ENCODE measurements at places on chromosomes 12 and 14.
A peak's percentile ranks its signal among the peaks of the same experiment; 100 is the strongest.

DNA sequence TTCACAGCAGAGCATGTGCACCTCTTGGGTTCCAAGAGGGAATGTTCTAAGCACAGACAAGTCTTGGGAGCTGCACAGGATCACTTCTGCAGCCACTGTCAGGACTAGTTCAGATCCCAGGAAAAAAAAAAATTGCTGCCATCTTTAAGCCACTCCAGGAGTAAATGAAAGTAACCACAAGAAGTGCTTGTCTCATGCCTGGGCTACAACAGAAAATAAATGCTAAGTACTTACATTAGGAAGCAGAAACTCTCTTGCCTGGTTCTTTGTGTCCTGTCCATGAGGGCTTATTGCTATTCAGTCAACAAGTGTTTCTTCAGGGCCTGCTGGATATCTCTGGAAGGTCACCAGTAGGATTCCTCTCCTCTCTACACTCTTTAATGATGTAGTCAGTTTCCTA lies 176.1 kb downstream of the KTN1 start:
- DNase-seq = no peak

GRCh38 chr12:96046543-96047228 lies 11.3 kb upstream of the LTA4H start:
- DNase-seq = no peak

- DNase-seq = no peak
Observed at GRCh38 chr12:120725151-120725658, 421 bp upstream of the ACADS start.

DNA sequence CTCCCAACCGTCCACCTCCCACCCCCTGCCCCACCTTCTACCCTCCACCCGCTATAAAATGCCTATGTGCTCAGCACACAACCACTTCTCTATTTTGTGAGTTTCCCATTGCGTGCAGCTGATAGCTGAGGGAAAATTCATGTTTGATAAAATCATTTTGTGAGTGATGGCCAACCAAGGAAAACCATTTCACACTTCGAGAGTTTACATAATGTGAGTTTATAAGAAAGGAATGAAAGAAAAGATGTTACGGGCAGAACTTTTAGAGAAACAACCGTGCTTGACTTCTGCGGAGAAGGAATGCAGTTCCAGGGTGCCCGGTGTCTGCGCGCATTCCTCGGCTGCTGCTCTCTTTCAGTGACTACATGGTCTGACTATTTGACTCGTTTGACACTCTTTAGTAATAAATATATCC lies 140.9 kb downstream of the EFCAB11 start:
- DNase-seq = no peak

- no peak for DNase-seq
Observed at GRCh38 chr12:110579535-110580253, 3.4 kb downstream of the PPTC7 start.

- DNase-seq = no peak
Observed at GRCh38 chr12:62009445-62009844, 250.8 kb upstream of the USP15 start.

DNA sequence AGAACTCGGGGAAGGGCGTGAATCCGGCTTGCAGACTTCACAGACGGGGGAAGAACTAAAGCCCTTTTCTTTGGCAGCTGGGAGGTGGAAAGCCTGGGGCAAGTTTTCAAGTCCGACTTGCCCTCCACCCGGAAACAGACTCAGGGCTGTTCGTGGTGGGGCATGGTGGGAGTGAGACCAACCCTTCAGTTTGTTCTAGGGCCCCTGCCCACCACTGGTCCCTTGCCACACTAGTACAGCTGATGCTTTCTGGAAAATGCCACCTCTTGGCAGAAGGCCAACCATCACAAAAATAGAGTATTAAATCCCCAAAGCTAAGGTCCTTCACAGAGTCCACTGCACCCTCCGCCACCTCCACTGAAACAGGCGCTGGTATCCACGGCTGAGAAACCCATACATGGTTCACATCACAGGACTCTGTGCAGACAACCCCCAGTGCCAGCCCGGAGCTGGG lies 50.4 kb upstream of the DDX11 start:
- no peak for DNase-seq

DNA sequence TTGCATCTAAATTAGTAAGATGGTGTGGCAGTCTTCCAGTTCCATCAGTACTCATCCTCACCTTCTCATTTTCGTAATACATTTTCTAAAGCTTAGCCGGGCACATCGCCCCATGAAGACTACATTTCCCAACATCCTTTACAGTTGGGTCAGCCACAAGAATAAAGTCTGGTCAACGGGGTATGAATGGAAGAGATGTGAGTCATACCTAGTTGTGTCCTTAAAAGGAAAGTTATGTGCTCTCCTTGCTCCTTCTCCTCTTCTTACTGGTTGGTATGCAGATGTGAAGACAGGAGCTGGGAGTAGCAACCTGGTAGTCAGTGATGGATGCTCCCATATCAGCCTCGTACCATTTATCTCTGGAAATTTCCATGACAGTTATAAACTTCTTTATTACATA lies 35.9 kb upstream of the EGLN3 start:
- no peak for DNase-seq

DNA sequence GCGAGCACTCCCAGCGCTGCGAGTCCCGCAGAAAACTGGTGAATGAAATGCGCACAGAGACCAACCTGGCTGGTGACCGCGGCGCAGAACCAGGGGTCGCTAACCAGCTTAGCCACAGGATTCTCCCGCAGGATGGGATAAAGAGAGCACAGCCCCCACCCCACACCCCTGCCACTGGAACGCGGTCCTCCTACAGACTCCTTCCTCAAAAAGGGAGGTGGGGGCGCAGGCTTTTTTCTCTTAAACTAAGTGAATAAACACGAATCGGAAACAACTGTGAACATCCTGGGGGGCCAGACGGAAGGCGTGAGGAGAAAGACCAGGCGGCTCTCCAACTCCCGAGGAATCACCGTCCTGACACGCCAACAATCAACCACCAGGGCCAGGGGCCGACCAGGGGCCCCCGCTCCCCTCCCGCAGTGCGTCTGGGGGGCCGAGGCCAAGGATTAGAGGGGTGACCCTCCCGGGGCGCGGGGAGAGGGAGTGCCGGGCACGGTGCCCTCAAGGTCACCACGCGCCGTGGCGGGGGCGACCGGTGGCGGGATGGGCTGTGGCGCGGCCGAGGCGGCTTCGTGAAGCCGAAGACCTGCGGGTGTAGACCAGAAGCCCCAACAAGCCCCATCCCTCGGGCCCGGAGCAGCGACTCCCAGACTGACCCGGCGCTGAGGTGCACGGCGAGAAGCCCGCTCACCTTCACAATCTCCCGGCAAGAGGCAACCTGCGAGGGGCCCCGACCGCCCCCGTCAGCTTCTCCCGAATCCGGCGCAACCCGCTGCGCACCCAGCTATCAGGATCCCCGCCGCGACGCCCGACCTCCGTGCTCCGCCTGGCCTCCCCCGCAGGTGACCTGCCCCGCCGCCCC lies 704 bp downstream of the ATP2B1 start:
- DNase-seq = no peak

DNA sequence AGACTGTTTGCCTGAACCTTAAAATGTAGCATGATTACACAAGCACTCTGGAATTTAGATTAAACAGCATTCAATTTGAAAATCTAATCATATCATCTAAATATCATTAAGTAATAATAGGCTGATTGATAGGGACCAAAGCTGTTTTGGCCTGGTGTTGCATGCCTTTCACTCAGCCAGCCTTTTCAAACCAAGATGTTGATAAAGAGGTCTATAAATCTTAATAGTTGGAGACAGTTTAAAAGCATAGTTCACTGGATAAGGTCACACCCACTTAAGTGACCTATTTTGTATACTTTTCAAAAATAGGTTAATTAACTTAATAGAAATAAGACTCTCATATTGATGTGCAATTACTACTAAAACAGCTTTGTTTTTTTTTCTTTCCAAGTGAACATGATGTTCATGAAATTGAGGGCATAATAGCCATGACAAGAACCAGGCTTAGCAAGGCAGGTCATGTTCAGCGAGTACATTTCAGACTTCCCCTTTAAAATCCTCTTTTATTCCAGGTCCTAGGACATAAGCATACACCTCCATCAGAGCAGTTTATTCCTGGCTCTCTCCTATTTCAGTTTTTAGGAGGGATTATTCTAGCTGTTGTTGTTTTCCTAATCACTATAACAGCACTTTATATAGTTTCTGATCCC lies 349.0 kb downstream of the RAD51B start:
- no peak for DNase-seq

GRCh38 chr12:13211859-13212664 lies 15.5 kb downstream of the EMP1 start:
- DNase-seq = peak; percentile 36

DNA sequence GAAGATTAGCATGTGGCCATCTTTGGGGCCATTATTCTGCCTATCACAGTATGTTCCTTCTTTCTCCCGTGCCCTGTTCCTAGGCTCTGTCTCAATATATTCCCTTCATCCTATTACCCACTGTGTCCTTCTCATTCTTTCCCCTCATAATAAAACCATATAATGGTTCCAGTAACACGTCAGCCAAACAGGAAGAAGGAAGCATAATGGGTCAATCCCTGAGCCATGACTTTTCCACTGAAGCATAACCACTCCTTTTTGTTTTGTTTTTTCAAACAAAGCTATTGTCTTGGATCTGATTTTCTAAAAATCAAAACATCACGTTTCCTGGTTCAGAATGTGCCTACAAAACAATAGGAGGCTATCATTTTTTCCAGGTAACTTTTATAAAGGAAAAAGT lies 21.3 kb upstream of the RHOJ start:
- DNase-seq = no peak

- no peak for DNase-seq
Observed at GRCh38 chr12:19244312-19244711, 114.8 kb downstream of the PLEKHA5 start.

DNA sequence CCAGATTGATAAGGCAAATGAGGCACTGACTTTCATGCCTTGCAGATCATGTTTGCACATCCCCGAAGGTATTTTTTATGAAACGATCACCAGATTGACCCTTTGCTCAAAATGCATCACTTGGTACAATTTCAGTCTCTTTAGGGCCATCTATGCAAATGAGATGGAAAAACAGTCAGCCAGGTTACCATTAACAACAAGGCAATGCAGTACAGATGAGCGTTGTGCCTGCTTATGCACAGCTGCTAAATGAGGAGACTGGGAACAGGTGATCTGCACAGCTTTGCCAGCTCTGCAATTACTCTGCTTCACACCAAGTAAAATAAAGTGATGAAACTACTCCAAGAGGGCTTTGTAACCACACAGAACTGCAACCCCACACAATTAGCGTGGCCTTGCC lies 26.1 kb upstream of the PLEKHG7 start:
- no peak for DNase-seq

GRCh38 chr14:55433880-55434804 lies 6.3 kb downstream of the TBPL2 start:
- no peak for DNase-seq

- DNase-seq = no peak
Observed at GRCh38 chr14:60309867-60310552, 61.0 kb downstream of the PPM1A start.

DNA sequence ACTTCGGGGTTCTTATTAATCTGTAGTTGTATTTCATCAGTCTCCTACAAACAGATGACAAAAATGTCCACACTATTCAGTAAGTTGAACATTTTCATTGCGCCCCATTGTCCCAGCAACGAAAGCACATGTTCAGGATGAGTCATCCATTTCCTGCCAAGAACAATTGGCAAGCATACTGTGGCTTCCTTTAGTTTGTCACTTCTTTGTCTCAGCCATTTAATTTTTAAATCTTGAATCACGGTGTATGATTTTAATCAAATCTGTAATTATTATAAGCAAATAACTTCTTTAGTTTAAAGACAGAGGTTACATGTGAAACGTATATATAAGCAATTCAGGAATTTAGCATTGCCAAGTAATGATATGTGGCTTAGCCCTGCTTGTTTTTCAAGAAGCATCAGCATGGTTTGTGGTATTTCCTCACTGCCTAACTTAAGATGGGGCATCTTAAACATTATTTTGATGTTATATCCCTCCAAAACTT lies 211.3 kb upstream of the KRR1 start:
- DNase-seq = peak; percentile 45

- DNase-seq = no peak
Observed at GRCh38 chr14:74085828-74086227, 1.1 kb downstream of the LIN52 start.

GRCh38 chr12:46259071-46259470 lies 9.8 kb downstream of the SLC38A1 start:
- no peak for DNase-seq

GRCh38 chr14:24145690-24146452 lies 539 bp downstream of the PSME2 start:
- no peak for DNase-seq

DNA sequence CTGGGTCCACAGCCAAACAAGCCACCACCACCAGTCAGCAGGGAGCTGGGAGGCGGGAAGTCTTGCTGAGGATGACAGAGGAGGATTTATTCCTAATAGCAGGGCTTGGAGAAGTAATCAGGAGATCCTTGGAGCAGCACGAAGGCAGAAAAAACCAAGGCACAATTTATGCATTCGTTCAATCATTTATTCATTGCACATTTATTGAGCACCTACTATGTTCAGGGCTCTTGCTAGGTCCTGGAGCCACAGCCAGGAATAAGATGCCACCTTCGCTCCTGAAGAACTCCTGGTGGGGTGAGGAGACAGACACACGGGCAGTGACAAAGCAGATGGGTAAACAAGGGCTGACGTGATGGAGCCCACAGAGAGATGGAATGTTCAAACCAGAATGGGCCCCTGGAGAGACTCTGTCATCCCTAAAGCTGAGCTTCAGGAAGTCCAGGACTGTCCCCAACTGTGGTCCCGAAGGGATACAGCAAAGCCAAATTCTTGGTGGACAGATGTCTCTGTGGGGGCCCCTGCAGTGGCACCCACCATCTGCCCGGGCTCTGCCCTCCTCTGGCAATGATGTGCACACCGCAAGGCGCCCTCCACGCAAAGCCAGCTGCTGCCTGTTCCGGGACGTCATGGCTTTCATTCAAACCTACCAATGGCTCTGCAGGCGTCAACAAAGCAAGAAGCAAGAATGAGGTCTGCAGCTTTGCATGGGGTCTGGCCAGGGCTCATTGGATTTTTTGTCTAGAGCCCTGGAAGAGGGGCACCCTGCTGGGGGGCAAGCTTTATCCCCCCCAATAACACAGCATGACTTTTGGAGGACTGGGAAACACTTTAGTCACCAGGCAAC lies 3.0 kb upstream of the TESC start:
- DNase-seq = no peak
